ENCODE measurements at places on chromosomes 7 and 10.

DNA sequence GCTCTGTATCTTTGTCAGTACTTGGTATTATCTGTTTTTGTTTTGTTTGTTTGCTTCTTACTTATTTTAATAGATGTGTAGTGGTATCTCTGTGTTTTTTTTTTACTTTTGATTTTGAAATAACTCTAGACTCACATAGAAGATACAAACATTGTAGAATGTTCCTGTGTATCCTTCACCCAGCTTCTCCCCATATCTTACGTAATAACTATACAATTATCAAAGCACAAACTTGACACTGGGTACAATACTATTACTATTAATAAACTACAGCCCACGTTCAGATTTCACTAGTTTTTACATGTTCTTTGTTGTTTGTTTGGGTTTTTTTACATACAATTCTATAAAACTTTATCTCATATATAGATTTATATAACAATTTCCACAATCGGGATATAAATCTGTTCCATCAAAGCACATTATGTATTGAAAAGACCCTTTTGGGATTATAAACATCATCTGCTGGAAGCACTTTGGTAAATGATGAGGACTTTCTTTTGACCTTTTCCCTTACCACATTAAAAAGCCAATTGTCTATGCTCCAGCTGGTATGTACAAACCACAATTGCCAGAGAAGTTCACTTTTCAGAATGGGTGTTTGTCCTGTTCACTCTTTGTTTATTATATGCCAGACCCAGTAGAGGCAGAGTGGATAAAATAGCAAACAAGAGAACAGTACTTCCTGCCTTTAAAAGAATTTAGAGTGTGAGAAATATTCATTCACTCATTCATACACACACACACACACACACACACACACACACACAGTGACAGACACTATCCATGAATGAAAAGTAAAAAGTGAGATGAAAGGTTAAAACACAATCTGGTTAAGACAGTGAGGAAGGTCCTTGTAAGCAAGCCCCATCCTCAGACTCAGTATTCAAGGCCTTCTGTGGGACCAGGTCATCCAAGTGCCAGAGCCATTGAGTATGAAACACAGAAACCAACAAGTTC lies 113.0 kb downstream of the SGMS1 start:
- no peak for DNase-seq

DNA sequence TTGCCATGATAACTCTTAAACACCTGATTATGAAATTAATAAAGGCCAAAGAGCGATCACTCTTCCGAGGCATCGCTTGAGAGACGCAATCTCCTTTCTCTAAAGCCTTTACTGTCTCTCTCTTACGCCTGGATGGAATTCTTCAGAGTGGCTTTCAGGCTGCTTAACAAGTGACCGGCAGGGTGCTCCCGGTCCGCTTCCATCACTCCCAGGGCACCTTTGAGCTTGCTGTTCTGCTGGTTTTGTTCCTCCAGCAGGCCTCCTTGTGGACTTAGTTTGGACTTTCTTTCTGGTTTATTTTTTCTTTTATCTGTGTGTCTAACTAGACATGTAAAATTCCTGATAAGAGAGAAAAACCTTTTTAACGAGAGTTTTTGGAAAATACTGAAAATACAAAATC lies 60.9 kb downstream of the MRPL32 start:
- no peak for DNase-seq

DNA sequence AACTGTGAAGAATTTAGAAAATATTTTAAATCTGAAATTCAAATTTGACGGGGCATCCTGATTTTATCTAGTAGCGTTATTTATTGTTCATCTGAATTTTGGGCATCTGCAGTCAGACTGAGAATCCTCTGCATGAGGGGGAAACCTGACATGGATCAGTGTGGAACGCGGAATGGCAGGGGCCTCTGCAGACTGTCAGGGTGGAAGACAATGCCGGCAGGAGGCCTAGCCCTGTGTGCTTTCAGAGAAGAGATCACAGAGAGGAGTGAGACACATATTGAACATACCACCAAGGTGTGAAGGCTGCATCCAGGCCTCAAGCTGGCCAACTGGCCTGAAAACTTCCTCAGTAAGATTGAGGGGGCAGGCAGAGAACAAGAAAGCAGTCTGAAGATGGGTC lies 921.1 kb upstream of the GHITM start:
- DNase-seq: no peak

DNA sequence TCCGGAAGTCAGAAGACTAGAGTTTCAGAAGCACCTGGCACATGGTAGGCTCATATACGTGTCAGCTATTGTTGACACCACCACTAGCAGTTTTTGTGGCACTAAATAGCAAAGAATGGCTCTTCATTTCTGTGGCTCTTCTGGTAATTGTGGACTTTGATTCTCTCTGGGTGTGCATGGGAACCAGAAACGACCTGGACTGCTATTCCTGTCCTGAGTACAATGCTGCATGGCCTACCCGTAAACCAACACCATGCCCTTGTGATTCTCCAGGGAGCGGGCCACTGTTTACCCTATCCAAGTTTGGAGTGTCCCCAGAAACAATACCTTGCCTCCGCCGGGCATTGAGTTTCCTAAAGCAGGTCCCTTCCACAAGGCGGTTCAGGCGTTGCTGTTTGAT lies 162.9 kb upstream of the AOAH start:
- DNase-seq: no peak

DNA sequence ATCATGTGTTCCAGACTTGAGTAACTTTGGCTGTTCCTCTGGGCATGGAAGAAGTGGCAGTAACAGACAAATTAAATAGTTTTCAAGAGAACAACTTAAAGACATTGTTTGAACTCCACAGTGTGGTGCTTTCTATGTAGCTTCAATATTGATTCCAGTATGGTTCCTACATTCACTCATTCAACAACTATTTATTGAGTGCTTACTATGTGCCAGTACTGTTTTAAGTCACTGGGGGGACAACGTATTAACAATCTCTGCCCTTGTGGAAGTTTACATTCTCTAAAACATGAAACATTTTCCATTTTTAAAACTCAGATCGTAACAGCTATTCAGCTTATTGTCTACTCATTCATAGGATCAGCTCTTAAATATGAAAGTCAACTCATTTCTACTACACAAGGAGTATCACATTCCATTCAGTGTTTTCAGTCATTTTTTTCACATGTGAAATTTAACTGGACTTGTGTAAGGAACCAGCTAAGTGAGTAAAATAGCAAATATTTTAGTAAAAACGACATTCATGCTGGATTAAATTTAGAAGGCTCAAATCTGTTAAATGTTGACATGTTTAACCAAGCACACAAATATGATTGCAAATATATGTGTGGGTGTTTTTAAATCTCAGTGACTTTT lies 13.6 kb upstream of the CUBN start:
- DNase-seq: no peak

DNA sequence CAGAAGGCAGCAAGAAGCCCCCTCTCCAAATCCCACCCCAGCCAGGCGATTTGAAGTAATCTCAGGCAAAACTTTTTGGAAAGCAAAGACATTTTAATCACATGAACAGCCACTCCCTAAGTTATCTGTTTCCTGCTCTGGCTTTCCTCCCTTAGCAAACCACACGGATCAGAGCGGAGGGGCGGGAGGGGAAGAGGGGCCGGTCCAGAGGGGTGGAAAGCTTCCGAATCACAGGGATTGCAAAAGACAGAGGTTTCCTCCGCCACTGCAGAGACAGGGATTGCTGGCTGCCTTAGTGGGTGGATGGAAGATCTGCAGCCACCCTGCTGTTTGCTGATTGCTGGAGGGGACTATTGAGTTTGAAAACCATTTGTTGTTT lies 41.2 kb downstream of the ZCCHC24 start:
- DNase-seq: no peak

DNA sequence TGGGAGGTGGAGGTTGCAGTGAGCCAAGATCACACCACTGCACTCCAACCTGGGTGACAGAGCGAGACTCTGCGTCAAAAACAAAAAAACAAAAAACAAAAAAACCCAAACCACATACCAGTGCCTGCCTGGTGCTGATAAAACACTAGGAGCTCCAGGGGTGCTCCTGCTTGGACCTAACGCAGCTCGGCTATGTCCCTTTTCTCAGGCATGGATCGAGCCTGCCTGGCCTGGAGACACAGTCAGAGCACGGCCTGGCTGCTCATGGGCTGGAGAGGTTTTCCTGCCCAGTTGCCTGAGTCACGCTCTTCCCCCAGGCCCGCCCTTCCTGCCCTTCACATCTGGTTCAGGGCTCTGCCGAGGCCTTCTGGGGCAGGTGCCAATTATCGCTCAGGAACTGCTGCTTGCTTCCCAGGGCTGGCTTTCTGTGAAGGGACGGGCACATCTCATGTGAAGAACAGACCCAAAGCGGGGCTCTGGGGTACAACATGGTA lies 12.6 kb upstream of the NPFFR1 start:
- no peak for DNase-seq

GRCh38 chr7:135386181-135386580 lies 123.7 kb downstream of the CNOT4 start:
- no peak for DNase-seq

- DNase-seq: no peak
Measured at GRCh38 chr7:13050703-13051102, 363.3 kb downstream of the ARL4A start.

DNA sequence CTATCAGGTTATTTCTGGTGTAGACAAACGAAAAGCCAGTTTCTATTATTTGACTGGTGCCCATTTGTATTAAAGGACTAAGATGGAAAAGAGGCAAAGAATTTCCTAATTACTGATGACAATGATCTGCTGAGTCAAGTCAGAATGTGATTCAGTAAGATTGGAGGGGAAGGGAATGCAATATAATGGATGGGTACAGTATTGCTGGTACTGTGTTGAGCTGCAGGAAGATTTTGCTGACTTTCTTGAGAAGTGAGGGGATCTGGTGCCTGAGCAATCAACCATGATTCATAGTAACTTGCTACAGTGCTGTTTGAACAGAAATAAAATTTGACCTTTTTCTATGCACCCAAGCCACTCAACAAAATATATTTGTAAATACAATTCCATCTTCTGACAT lies 139.1 kb upstream of the RHEB start:
- no peak for DNase-seq

DNA sequence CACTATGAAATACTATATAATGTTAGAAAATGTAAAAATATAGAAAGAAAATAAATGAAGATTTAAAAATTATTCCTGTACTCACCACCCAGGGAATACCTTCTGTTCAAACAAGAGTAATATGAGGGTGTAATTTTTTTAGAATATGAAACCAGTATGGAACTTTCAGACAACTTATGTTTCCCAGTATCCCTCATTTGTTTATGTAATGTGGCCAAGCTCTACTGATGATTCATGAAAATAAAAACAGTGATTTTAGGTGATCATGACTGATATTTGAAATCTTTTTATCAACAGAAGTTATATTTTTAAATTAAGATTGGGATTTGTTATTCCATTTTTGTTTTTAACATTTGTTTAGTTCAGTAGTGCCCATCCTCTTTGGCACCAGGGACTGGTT lies 18.8 kb downstream of the SLK start:
- no peak for DNase-seq

DNA sequence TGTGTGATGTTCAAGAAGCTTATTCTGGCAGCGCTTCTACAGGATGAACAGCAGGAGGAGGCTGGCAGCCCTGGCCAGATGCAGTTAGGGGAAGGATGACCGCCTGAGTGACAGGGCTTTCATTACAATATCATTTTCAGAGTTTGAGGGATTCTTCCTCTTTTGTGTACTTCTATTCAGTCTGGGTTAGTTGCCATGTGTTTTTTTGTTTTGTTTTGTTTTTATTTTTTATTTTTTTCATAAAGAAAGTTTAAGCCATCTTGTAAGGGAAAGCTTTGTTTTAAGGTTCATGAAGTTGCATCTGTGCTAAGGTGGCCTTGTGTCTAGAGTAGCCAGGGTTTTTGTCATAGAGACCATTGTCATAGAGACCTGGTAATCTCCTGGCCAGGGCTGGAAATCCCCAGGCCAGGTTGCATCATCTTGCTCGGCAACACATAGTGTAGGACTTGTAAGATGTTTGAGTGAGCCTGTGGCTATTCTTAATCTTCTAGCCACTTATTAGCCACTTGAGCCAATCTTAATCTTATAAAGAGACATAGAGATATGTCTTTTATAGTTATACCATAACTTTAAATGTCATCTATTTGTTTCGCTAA lies 230.5 kb upstream of the TMEM229A start:
- no peak for DNase-seq

DNA sequence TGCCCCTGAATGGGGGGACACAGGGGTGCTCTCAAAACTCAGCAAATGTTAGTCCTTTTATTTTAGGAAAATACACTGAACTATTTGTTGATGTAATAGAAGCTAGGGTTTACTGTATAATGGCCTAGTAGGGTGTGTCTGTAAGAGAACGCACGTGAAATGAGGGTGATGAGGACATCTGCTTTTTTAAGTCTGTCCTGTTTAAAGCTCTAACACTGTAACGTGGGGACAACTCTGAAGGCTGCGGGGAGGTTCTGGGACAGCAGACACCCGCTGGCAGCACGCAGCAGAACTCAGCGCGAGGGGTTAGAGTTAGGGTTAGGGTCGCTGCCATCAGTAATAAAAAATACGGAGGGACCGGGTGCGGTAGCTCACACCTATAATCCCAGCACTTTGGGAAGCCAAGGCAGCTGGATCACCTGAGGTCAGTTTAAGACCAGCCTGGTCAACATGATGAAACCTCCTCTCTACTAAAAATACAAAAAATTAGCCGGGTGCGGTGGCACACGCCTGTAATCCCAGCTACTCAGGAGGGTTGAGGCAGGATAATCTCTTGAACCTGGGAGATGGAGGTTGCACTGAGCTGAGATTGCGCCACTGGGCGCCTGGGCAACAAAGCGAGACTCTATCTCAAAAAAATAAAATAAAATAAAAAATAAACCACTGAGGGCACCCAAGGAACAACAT lies 98.0 kb downstream of the CTBP2 start:
- no peak for DNase-seq

DNA sequence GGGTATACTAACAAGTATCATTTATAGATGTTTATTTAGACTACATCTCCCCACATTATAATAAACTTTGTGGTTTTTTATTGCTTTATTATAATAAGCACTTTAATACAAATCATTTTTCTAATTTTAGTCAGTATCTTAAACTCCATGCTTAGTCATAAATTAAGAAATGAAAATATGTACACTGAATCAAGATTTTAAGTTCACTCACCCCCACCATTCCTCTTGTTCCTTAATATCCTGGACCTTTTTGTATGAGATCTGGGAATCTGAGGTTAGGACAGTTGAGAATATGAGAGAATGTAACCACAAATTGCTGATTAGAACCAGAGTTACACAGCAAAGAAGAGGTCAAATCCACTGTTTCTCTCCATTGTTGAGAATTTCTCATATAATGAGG lies 93.6 kb upstream of the WNT16 start:
- DNase-seq: no peak

GRCh38 chr10:3931224-3931623 lies 146.2 kb upstream of the KLF6 start:
- no peak for DNase-seq

GRCh38 chr7:18927134-18927533 lies 190.3 kb downstream of the TWIST1 start:
- DNase-seq: no peak

- DNase-seq: no peak
Measured at GRCh38 chr10:27207350-27207749, 33.2 kb downstream of the ACBD5 start.
